ENCODE measurements at places on chromosomes 3 and 15. TPM values are rescaled to one million over a fixed set of nuclear protein-coding genes. Genes with fewer than 3 reads are reported as not detected.

Gene CCR8
- polyA plus RNA-seq: not detected

Gene SEMA6D
- 82.9 TPM for polyA plus RNA-seq

Gene LIPH
- not detected for polyA plus RNA-seq

GRCh38 chr3:150960708-150961684, 11.5 kb downstream of the CLRN1 start:
- DNase-seq: peak; percentile 15

GRCh38 chr15:41936649-41937567, 35.4 kb downstream of the EHD4 start:
- no peak for DNase-seq

DNA sequence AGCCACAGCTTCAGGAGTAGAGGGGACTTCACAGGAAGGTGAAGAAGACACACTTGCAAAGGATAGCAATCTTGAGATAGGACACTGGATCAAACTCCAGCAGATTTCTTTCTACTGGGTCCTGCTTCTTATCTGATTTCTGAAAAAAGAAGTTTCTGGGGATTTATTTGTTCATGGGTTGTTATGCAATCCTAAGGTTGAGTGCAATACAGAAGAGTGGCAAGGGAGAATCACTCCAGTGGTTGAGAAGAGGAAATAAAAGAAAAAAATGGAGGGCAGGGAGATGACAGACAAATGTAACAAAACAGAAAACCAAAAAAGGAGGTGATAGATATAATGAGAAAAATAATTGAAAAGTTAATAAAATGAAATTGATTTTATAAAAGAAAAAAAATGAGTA, 858.3 kb downstream of the TUSC7 start:
- DNase-seq: no peak

Data from muscle of back (tissue), 13 donors.